ENCODE measurements at places on chromosomes 12 and 14. TPM values are rescaled to one million over a fixed set of nuclear protein-coding genes. Genes with fewer than 3 reads are reported as not detected.

Gene SYCP3
- 0.30 TPM for total RNA-seq

GRCh38 chr14:83485591-83485990, 1951.9 kb upstream of the SEL1L start:
- DNase-seq, result no peak
- H3K36me3 ChIP-seq, result no peaks in the 10 kb centered on the region
- H3K27me3 ChIP-seq, result no peaks in the 10 kb centered on the region

DNA sequence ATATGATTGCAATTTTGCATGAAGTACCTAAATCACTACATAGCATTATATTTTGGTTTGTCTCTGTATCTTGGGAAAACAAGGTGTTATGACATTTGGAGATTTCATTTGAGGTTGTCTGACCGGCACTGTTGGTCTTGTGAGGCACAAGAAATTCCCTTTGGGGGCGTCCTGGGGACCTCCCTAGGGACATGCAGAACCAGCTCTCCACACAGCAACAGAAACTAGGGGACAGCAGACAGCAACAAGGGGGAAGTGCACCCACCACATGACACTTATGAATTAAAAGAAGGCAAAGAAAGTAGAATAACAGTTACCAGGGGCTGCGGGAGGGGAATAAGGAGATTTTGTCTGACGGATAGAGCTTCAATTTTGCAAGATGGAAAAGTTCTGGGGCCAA, 14.4 kb downstream of the DDX54 start:
- peaks cover 10% of the 10 kb centered on the region for H3K36me3 ChIP-seq
- H3K4me3 ChIP-seq, result no peak overlapping the region
- H3K27ac ChIP-seq, result no peak overlapping the region
- no peaks in the 10 kb centered on the region for H3K27me3 ChIP-seq
- peaks cover 5% of the 10 kb centered on the region for H3K4me1 ChIP-seq

GRCh38 chr12:3680919-3681594, 71.9 kb downstream of the CRACR2A start:
- no peaks in the 10 kb centered on the region for H3K4me1 ChIP-seq
- H3K27ac ChIP-seq, result no peak overlapping the region
- DNase-seq, result no peak
- peaks cover 5% of the 10 kb centered on the region for H3K36me3 ChIP-seq
- no peak overlapping the region for H3K4me3 ChIP-seq
